CD4-positive, alpha-beta T cell treated with Interleukin-17A for 1 hour (primary cell): ENCODE measurements at places on chromosomes 3 and 15.

GRCh38 chr15:92494806-92495336 is 101.2 kb downstream of the ST8SIA2 start:
- no peak for DNase-seq

DNA sequence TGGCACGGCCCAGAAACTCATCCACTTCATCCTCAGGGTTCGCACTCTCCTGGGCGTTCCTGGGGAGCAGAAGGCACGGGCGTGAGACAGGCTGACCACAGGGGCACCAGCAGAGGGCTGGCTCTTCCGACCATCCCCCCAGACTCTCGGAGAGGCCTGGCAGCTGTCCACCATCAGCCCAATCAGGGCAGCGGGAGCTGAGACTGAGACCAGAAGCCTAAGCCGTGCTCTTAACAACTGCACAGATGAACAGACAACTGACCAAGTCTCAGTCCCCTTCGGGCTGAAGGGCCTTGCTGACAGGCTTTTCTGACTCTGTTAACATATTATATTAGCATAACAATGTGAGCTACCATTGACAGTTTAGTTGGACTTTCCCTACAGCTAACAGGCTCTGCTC is 118.0 kb downstream of the SEC22A start:
- no peak for DNase-seq

- DNase-seq: no peak
Measured at GRCh38 chr3:33146791-33147445, 33.1 kb downstream of the CRTAP start.

DNA sequence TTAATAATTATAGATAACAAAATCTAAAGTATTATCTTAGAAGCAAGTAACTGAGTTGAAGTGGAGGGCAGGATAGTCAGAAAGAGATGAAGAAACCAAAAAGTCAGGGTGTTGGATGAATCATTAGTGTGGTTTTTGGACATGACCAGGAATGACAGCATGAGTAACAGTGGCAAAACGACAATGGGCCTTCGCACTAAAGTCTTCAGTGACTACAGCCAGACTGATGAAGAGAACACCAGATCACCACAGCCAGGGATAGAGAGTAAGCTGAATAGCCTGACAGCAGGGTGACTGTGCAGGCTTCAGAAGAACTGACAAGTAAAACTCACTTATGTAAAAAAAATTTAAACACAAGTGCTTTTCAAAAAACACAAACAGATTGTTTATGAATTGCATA is 96.0 kb upstream of the MELTF start:
- no peak for DNase-seq

DNA sequence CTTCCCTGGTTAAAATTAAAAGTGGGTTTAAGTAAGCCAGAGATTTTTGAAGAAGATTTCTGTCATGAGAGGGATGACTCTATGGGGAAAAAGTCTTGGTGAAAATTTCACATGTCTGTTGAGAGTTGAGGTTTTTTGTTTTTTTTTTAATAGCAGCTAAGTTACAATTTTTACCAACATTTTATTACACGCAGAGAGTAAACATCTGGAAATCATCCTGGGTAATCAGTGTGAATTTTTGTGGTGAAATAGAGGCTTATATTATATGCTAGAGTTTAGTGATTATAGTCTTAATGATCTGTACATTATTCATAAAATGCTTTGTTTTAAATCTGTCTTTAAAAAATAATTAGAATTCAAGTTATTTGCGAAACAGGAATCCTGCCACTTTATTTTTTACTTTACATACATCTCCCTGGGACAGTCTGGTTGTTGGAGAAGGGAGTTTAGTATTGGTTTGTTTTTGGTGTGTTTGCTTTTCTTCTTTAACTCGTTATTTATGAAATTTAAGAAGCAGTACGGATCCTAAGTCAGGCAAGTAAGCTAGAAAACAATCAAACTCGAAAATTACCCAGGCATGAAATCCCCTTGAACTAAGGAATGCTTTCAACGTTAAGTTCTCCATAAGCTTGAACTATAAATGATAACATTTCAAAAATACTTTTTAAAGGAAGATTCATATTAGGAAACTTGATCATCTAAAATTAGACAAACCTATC is 143.4 kb upstream of the TSC22D2 start:
- DNase-seq: no peak

DNA sequence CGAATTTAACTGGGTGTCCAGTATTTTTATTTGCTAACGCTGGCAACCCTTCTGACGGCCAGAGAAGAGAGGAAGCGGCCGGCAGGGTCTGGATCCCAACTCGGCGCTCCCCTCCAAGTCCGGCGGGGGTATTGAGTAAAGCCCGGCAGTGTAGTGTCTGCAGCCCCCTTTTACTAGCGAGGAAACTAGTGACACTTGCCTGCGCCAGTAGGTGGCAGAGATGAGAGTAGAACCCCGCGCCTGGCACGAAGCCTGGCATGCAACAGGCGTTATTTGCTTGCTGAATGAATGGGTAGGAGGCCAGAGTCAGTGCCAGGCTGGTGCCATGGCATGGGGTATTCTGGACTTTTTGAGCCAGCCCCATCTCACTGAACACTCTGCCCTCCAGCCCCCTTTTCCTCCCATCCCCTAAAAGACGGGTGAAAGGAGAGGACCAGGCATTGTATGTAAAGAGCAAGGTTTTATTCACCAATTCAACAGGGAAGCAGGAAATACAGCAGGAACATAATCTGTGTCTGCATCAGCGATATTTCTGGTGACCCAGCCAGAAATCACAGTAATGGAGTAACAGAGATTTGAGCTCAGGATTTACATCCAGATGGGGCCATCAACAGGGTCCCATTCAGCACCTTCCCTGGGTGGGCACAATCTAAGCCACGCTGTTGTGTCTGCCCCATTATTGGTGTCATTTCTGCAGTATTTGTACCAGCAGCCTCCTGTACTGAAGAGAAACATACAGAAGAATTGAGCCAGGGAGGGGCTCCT is 788 bp upstream of the WDR73 start:
- DNase-seq: peak; percentile 82

GRCh38 chr3:34323517-34323916 is 525.1 kb downstream of the PDCD6IP start:
- no peak for DNase-seq
